ENCODE measurements at places on chromosomes 4 and X. TPM values are rescaled to one million over a fixed set of nuclear protein-coding genes. Genes with fewer than 3 reads are reported as not detected.

TLR10 gene
- not detected for total RNA-seq

GIMD1 gene
- total RNA-seq: not detected

STPG2 gene
- not detected for total RNA-seq

ATP11C gene
- total RNA-seq: 32.3 TPM

NAT8L gene
- total RNA-seq: 1.6 TPM

SSX3 gene
- total RNA-seq: not detected

KDR gene
- total RNA-seq: 6.9 TPM

UGT2B10 gene
- total RNA-seq: not detected

MAGEC1 gene
- total RNA-seq: not detected

SEL1L3 gene
- 41.6 TPM for total RNA-seq

PDHA1 gene
- 79.9 TPM for total RNA-seq

NSG1 gene
- 6.4 TPM for total RNA-seq

KLB gene
- 0.05 TPM for total RNA-seq

TENM3 gene
- 1.0 TPM for total RNA-seq

ODAM gene
- not detected for total RNA-seq

FAM120C gene
- total RNA-seq: 5.5 TPM

SMIM14 gene
- total RNA-seq: 36.3 TPM

TSPAN5 gene
- 43.5 TPM for total RNA-seq

PHKA1 gene
- 10.2 TPM for total RNA-seq

FGFBP2 gene
- 1.3 TPM for total RNA-seq

SYNPO2 gene
- 9.0 TPM for total RNA-seq

NKX3-2 gene
- not detected for total RNA-seq

UGT2B15 gene
- not detected for total RNA-seq

BMX gene
- not detected for total RNA-seq

AKAP4 gene
- total RNA-seq: not detected

PFKFB1 gene
- total RNA-seq: not detected

HMX1 gene
- not detected for total RNA-seq

NOP14 gene
- 25.5 TPM for total RNA-seq

RPL39 gene
- total RNA-seq: 6,868 TPM

FGF16 gene
- 0.05 TPM for total RNA-seq

CFAP299 gene
- total RNA-seq: not detected

CT45A5 gene
- not detected for total RNA-seq

TRPC5OS gene
- total RNA-seq: not detected

ETNPPL gene
- total RNA-seq: not detected

CXCL3 gene
- 3.2 TPM for total RNA-seq

GAGE13 gene
- not detected for total RNA-seq

INTU gene
- total RNA-seq: 2.5 TPM

UBL4A gene
- total RNA-seq: 20.4 TPM
